ENCODE measurements at places on chromosomes 12 and 14. TPM values are rescaled to one million over a fixed set of nuclear protein-coding genes. Genes with fewer than 3 reads are reported as not detected.

DNA sequence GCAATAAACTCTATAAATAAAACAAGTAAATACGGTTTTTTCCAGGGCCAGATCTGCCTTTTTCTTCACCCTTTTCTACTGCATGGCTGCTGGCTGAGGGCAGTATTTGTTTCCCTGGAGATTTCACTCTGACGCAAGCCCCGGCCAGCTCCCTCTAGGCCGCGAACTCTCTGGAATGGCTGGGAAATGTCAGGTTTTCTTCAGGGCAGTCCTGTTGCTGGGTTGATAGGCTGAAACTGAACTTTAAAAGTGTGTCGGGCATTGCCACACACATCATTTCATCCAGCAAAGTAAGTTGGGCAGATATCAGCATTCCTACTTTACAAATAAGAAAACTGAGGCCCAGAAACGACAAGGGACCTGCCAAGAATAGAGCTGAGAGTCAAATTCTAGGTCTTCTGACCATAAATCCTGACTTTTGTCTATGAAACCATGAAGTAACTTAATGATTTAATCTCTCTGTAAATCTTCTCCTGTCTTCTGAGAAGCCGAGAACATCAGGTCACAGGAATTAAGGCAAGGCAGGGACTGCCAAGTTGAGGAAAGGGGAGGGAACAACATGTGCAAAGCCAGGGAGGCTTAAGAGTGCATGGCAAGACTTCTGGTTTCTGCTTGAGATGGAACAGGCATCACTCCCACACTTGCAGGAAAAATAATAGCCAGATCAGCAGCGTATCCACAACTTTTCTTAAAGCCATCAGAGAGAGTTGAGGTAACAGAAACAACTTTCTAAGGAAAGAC, 205.0 kb upstream of the CCDC196 start:
- no peaks in the 10 kb centered on the region for H3K36me3 ChIP-seq
- no peak for DNase-seq
- H3K4me1 ChIP-seq, result no peaks in the 10 kb centered on the region
- no peak overlapping the region for H3K4me3 ChIP-seq
- no peak overlapping the region for H3K27ac ChIP-seq

DNA sequence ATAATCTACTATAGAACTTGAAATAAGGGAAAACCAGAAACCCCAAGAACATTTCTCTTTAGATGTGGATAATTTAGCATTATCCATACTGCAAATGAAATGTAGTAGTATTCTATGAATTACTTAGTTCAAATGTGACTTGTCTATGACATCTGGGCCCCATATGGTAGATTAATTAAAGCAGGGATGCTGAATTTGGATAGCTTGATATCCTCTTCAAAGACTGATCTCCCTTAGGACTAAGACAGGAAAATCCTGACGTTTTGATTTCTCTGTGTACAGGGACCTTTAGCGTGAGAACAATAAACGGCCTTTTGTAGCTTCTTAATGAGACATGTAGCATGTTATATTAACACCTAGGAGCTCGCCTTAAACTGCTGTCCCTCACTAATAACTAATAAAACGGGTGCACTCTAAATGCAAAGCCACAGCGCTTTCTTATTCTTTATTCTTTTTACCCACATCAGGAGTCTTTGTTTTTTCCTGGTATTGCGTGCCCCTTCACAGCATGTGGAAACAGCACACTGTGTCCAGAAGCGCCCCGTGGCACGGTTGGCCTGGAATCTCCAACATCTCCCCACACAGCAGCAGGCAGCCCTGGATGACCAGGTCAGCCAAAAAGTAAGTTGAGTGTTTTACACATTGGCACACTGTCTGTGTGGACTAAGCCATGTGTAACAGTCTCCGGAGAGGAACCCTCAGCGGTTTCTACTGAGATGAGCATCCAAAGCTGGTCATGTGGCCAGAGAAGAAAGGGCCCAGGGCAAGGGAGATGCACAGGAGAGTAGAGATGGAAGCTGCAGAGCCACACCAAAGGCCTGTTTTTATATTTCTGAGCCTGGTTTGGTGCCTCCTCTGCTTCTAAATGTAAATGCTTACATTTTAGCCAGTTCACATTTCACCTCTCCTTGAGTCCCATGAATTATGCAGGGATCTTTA, 93.1 kb downstream of the SRGAP1 start:
- no peak for DNase-seq
- no peaks in the 10 kb centered on the region for H3K36me3 ChIP-seq
- peaks cover 3% of the 10 kb centered on the region for H3K4me1 ChIP-seq
- H3K4me3 ChIP-seq, result no peak overlapping the region
- no peaks in the 10 kb centered on the region for H3K27me3 ChIP-seq

- no peaks in the 10 kb centered on the region for H3K36me3 ChIP-seq
- DNase-seq, result no peak
- no peaks in the 10 kb centered on the region for H3K27me3 ChIP-seq
- no peak overlapping the region for H3K27ac ChIP-seq
These were observed 34.1 kb upstream of the ITPR2 start for GRCh38 chr12:26867080-26867479.

- H3K36me3 ChIP-seq, result no peaks in the 10 kb centered on the region
- H3K4me3 ChIP-seq, result no peak overlapping the region
- H3K27me3 ChIP-seq, result peaks cover 12% of the 10 kb centered on the region
- H3K4me1 ChIP-seq, result peaks cover 8% of the 10 kb centered on the region
- DNase-seq, result peak; percentile 95
- no peak overlapping the region for H3K27ac ChIP-seq
These were observed 40.6 kb downstream of the SPRING1 start for GRCh38 chr12:116697305-116697704.

GRCh38 chr12:55743406-55744339, 751 bp downstream of the GDF11 start:
- no peaks in the 10 kb centered on the region for H3K27me3 ChIP-seq
- peaks cover 5% of the 10 kb centered on the region for H3K4me1 ChIP-seq

- no peaks in the 10 kb centered on the region for H3K4me1 ChIP-seq
- no peak overlapping the region for H3K27ac ChIP-seq
- peaks cover 7% of the 10 kb centered on the region for H3K36me3 ChIP-seq
- H3K4me3 ChIP-seq, result no peak overlapping the region
These were observed 451.1 kb upstream of the RGS6 start for GRCh38 chr14:71481021-71481654.

GRCh38 chr14:71236487-71236886, 329.2 kb downstream of the PCNX1 start:
- H3K36me3 ChIP-seq, result no peaks in the 10 kb centered on the region
- no peaks in the 10 kb centered on the region for H3K27me3 ChIP-seq
- H3K4me3 ChIP-seq, result no peak overlapping the region
- H3K27ac ChIP-seq, result no peak overlapping the region
- H3K4me1 ChIP-seq, result peaks cover 9% of the 10 kb centered on the region
- no peak for DNase-seq

Gene ADSS1
- 32.2 TPM for total RNA-seq

GRCh38 chr12:57637364-57637763, 4.4 kb upstream of the B4GALNT1 start:
- peak; percentile 26 for DNase-seq
- peaks cover 36% of the 10 kb centered on the region for H3K27me3 ChIP-seq
- H3K36me3 ChIP-seq, result no peaks in the 10 kb centered on the region
- no peaks in the 10 kb centered on the region for H3K4me1 ChIP-seq
- no peak overlapping the region for H3K4me3 ChIP-seq
- H3K27ac ChIP-seq, result no peak overlapping the region

- H3K27ac ChIP-seq, result no peak overlapping the region
- peaks cover 10% of the 10 kb centered on the region for H3K36me3 ChIP-seq
- no peaks in the 10 kb centered on the region for H3K4me1 ChIP-seq
- H3K27me3 ChIP-seq, result no peaks in the 10 kb centered on the region
- H3K4me3 ChIP-seq, result no peak overlapping the region
These were observed 18.3 kb downstream of the AEBP2 start for GRCh38 chr12:19457561-19457960.

Gene NPAS3
- 1.6 TPM for total RNA-seq

All from endodermal cell (in vitro differentiated cells).